HS-5 (cell line): ENCODE measurements at places on chromosomes 7 and 10.

GRCh38 chr10:349081-349480 is 213.8 kb downstream of the ZMYND11 start:
- no peak for DNase-seq

GRCh38 chr7:51062222-51062987 is 254.2 kb downstream of the COBL start:
- no peak for DNase-seq

- no peak for DNase-seq
Observed at GRCh38 chr7:106061301-106061979, 50.7 kb downstream of the SYPL1 start.

DNA sequence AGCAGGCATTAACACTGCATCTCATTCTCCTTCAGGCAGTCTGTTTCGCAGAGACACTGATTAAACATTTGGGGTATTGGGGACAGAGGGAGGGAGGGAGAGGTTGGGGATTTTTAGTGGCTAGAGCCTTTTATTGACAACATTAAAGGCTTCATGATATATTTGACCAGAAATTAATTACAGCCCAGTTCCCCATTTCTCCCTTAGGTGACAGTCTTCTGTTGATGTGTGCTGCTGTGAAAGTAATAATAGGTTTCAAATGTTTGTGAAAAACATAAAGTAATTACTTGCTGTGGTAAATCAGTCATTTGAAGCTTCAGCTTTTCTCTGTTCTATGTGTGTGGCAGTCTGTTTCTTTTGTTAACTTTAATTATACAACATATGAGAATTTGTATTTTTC is 105.3 kb upstream of the LRGUK start:
- DNase-seq: no peak

GRCh38 chr10:73812657-73813056 is 1.3 kb upstream of the NDST2 start:
- DNase-seq: no peak

- no peak for DNase-seq
Observed at GRCh38 chr7:155560982-155561686, 14.8 kb upstream of the CNPY1 start.

GRCh38 chr7:93232673-93233018 is 480 bp downstream of the VPS50 start:
- no peak for DNase-seq

- DNase-seq: no peak
Observed at GRCh38 chr10:61125560-61126170, 181.7 kb upstream of the RHOBTB1 start.

GRCh38 chr10:126734967-126735366 is 64.5 kb upstream of the C10orf90 start:
- no peak for DNase-seq

DNA sequence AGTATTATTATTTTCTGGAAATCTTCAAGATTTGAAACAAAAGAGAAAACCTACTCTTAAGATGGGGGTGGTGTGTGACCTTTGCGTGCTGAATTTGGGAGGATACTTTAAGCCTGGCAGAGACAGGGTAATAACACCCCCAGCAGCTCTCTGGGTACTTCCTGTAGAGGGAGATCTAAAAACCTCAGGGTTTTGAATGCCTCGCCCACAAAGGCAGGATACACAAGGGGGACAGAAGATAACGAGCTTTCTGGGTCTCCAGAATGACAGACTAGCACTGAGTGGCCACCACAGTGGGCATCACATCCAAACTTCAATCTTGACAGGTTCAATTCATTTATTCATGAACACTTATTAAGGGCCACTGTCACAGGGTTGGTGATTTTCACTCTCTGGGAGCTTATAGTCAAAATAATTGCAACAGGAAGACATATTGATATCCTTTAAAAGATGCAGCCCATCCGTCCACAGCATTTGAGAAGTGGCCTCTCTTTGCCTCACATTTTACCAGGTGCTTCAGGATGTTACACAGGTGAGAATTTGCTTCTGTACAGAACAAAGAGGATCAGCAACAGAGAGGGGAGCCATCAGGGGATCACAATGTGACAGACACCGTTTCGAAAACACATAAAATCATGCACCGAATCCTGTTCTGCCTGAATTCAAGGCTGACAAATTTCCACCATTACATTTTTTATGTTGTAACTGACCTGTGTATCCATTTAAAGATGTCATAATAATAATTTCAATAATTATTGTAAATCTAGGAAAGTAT is 14.3 kb downstream of the CPA1 start:
- DNase-seq: no peak

DNA sequence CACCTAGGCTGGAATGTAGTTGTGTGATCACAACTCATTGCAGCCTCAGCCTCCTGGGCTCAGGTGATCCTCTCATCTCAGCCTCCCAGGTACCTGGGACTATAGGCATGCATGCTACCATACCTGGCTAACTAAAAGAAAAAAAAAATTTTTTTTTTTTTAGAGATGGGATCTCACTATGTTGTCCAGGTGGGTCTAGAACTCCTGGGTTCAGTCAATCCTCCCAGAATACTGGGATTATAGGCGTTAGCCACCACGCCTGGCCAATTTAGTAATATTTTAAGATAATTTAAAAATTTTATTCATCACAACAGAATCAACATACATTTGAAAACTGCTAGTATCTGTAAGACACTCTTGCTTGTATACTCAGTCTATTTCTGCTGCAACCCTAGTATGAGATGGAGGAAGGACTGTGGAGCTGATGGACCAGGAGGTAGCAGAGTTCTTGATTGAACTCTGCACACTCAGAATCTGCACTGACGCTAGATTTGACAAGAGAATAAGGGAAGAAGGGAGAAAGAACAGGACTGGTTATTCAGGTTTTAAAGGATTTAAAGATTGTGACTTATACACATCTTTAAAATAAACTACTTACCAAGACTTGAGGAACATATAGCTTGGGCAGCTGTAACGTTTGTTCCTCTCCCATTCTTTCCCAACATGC is 57.6 kb downstream of the VCL start:
- DNase-seq: no peak

- DNase-seq: no peak
Observed at GRCh38 chr10:25902002-25902401, 32.0 kb upstream of the MYO3A start.

DNA sequence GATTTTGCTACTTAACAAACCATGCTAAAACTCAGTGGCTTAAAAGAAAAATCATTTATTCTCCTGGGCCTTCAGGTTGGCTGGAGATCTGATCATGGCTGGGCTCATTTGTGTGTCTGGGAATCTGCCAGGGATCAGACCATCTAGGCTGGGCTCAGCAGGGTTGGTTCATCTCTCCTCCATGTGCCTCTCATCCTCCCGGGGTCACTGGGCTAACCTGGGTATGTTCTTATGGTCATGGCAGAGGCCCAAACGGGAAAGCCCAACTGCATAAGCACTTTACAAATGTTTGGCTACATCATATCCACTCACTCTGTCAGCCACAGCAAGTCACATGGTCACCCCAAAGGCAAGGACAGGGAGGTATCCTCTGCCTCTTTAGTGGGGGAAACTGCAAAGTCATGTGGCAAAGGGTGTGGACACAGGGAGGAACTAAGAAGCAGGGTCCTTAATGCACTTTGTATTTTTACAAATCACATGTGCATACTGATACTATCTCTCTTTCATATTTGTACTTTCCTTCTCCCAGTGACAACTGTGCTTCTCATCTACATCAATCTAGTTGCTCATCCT is 231.4 kb downstream of the BUB3 start:
- DNase-seq: no peak

GRCh38 chr7:33646891-33647391 is 258.4 kb upstream of the BMPER start:
- no peak for DNase-seq

- DNase-seq: no peak
Observed at GRCh38 chr7:99389772-99390171, 15.2 kb downstream of the ARPC1B start.

GRCh38 chr7:12909483-12909882 is 222.1 kb downstream of the ARL4A start:
- DNase-seq: no peak

GRCh38 chr7:151091003-151091402 is 4.7 kb downstream of the AGAP3 start:
- DNase-seq: no peak

DNA sequence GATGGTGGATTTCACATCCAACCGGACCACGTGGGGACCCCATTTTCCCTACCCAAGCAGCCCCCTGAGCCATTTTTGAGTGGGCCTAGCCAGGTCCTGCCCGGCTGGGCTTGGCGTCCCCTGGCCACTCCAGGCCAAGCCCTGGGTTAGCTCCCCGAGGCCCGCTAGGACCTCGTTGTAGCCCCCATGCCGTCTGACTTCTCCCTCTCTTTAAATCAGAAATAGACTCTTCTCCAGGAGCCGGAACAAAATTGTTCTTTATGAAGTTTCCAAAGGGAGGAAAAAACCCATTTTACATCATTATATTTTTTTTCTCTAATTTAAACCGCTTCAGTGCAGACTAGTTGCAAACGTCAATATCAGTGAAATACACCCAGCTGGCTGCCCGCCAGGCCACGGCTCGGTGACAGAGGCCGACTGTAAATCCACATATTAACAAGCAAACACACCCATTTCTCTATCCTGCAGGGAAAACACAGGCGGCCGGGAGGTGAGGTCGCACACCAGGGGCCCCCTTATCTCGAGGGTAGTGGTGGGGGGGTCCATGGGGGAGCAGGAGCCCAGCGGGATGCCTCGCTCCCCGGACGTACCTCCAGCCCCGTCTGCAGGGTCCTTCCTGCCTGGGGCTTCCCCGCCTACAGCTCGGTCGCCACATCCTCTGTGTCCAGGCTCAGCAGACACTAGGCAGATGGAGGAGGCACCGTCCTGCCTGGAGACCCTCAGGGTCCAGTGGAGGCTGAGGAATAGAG is 72.7 kb downstream of the ELFN1 start:
- no peak for DNase-seq

GRCh38 chr10:101576211-101576863 is 11.7 kb downstream of the POLL start:
- no peak for DNase-seq

DNA sequence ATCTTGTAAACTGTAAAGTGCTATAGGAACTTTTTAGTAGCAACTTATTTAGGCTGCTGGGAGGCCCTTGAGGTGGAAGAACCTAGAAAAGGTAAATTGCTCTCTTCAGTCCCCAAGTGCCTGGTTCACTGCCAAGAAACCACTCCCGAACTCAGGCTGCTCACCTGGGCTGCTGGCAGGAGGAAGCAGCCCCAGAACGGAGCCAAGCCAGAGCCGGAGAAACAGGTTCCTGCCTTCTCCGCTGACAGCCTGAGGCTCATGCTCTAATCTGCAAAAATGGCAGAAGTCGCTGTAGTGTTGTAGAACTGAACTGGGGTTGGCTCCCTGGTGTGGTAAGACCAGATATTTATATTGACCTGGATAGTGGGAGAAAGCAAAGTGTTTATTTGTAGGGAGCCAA is 136.0 kb downstream of the CUL2 start:
- DNase-seq: no peak

- DNase-seq: no peak
Observed at GRCh38 chr7:129089521-129090212, 34.8 kb upstream of the TNPO3 start.

DNA sequence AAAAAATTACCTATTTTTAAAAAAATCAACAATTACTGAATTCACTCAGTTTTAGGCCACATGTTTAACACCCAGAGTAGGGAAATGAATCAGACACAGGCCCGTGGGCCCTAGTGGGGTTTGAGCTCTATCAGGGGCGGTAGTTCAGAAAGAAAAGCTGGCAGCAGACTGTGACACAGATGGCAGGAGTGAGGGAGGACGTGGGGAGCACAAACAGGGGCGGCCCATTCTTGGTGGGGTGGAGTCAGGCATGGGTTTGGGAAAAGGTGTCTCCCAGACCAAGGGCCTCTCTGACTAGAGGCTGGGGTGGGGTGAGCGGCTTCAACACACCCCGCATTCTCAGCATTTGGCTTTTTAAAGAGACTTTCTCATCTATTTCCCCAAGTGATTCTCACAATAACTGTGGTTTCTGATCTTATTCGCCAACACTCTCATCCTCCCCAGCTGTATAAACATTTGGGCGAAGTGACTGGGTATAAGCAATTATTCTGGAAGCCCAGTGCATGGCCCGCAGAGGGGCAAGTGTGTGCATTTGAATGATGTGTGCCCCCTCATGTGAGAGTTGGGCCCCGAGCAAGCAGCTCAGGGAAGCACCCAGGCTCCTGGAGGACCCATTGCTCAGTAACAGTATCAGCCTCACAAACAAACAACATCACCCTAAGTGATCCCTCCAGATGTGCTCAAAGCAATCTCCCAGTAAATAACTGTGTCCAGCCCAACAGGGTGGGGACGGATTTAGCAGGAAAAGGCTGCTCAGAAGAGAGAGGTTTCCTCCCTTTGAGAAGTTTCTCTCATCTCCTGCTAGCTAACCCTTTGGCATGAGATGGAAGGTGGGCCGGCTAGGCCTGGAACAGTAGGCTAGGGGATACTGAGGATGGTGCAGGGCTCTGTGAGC is 437.6 kb upstream of the ZMIZ1 start:
- DNase-seq: no peak

GRCh38 chr7:155533120-155533826 is 13.1 kb downstream of the CNPY1 start:
- no peak for DNase-seq

DNA sequence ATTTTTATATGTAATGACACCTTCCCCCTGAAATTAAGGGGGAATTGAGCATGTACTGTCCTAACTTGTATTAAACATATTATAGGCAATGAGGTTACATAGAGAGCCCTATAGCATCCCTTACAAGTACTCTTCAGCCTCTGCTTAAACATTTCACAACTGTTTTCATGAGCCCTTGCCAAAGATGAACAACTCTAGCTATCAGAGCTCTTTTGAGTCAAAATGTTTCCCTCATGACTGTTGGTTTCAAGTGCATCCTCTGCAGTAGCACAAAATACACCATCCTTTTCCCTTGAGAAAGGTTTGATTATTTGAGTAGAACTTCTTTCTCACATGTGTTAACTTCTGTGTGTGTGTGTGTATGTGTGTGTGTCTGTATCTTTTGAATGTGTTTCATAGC is 1157.6 kb upstream of the CELF2 start:
- no peak for DNase-seq

- no peak for DNase-seq
Observed at GRCh38 chr7:94647295-94647694, 8.6 kb downstream of the SGCE start.

- DNase-seq: no peak
Observed at GRCh38 chr10:79250259-79250658, 97.0 kb upstream of the PPIF start.
